SHP77 treated with DMSO at 0.1 percent for 48 hours (cell line): ENCODE measurements at places on chromosomes 7 and 10.

DNA sequence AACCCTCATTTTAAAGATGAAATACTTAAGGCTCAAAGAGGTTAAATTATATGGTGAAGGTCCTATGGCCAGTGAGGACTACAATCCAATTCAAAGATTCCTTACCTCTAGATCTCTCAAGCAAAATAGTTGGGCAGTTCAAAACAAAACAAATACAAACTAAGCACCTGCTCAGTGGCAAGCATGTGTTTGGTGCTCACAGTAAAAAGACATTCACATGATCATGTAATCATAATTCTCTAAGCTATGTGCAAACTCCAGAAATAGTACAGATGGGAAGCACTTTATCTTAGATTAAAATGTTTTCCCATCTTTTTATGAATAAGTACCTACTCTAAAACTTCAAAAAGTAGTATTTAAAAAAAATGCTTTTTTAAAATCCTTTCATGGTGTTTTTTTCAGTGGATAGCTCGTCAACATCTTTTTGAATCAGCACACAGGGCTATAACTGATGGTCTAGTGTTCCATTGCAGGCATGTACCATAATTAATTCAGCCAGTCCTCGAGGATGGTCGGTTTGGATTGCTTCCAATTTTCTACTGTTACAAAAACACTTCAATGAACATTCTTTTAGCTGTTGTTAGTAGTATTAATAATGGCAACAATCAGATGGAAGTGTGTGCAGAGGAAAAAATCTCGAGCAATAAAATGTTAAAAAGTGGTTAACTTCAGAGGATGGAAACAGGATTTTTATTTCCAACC, 58.4 kb downstream of the CHCHD3 start:
- no peak for DNase-seq

DNA sequence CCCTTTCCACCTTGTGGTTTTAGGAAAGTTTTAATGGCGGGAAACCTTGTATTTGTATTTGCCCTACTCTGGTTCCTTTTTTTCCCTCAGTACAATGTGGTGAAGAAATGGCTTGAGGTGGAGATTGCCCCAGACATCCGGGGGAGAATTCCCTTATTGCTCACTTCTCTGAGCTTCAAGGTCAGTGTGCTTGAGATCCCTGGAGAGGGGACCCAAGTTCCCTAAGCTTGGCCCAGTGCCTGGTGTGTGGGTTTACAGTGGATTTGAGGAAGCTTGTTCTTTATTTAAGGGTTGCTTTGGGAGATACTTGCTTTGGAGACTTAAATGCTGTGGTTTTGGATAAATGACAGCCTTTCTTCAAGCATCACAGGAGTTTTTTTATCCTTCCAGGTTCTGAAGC, 18.3 kb downstream of the CALHM2 start:
- DNase-seq, result no peak

DNA sequence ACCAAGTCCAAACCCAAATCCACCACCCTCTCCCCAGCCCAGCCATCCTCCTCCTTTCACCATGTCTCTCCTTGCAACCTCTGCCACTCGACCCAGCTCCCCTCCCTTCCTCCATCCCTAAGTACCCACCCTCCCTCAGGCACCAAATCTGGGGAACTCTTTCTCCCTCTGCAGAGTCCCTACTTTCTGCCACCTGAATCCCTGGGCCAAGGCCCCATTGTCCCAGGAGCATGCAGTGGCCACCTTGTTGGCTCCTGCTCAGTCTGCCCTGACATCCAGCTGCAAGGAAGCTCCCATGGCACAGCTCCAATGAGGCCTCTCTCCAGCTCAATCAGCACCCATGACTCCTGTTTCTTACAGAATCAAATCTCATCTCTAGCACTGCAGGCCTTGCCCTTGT, 5.5 kb upstream of the UNC5B start:
- no peak for DNase-seq

DNA sequence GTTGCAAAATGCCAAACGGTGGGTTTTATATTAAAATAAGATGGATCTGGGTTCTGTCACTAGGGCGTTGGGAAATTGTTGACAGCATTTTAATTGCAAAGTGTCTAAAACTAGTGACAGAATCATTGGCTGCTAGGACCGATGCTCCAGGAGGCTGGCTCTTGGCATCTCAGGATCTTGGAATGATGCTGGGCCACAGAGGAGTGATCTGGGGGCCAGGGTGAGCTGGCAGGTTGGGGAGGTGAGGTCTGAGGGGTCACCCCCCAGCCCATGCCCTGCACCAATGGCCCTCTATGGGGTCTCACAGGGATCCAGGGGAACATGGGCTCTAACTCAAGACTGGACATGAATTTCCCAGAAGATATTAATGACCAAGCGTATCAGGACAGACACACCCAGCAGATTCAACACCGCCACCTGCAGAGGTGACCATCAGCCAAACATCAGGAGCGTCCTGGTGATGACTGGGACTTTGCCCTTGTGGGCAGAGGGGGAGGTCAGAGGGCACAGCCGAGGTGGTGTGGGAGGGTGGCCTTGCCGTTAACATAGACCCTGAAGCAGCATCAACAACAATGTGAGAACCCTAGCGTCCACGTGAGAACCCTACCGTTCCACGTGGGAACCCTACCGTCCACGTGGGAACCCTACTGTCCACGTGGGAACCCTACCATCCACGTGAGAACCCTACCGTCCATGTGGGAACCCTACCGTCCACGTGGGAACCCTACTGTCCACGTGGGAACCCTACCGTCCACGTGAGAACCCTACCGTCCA, 89.0 kb upstream of the PPP2R2D start:
- no peak for DNase-seq

GRCh38 chr10:92413519-92413918, 122.6 kb downstream of the MARCHF5 start:
- DNase-seq, result no peak
